ENCODE measurements at places on chromosomes 7 and 10.
A peak's percentile ranks its signal among the peaks of the same experiment; 100 is the strongest.

- no peak for DNase-seq
These were observed 142.3 kb upstream of the PCLO start for GRCh38 chr7:83305027-83305426.

DNA sequence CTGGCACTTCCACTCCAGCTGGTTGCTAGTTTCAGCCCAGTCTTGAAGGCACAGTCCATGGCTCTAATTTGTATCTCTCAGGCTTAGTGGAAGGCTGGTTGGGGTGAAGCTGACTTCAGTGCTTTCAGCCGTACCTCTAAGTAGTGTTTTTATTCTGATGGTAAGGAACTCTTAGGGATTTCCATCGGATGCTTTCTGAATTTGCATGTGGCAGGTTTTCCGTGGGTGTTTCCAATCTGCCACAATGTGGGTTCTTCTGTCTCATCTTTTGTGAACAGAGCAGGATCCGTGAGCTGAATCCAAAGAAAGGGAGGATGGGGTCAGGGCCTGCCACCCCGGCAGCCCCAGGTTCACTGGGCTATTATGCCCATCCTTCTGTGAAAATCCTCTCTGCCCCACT lies 607.9 kb upstream of the MKI67 start:
- DNase-seq, result no peak

DNA sequence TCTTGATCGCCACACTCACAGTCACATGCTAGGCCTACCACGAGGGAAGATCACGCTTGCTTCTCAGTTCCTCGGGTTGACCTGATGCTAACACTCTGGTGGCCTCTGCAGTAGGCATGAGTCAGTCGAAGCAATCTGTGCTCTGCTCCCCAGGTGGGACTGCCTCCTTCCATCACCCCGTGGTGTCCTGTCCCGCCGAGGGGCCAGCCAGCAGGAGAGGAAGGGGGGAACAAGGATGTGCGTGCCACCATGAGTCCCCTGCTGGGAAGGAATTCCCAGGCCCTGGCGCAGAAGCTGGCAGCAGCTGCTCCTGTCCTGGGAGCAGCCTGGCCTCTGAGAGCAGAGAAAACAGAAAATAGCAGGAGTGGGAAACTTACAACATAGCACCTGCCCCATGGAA lies 695.0 kb upstream of the NRP1 start:
- no peak for DNase-seq

GRCh38 chr10:102645388-102645740 lies 1.1 kb downstream of the TRIM8 start:
- no peak for DNase-seq

DNA sequence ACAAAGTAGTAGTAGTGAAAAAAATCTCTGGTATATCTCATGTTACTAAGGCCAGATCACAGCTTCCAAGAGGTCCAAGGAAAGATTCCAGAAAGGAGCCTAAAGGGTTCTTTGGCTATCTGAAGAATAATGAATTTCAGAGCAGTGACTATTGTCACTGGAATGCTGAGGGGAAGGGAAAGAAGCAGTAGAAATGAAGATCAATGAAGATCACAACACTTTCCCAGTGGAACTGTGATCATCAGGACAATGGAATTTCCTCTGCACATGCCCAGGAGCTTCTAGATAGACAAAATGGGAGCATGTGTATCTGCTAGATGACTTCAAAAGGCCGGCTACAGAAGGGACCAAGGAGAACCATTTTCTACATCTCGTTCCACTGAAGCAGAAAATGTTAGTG lies 219.5 kb upstream of the PHYHIPL start:
- no peak for DNase-seq

DNA sequence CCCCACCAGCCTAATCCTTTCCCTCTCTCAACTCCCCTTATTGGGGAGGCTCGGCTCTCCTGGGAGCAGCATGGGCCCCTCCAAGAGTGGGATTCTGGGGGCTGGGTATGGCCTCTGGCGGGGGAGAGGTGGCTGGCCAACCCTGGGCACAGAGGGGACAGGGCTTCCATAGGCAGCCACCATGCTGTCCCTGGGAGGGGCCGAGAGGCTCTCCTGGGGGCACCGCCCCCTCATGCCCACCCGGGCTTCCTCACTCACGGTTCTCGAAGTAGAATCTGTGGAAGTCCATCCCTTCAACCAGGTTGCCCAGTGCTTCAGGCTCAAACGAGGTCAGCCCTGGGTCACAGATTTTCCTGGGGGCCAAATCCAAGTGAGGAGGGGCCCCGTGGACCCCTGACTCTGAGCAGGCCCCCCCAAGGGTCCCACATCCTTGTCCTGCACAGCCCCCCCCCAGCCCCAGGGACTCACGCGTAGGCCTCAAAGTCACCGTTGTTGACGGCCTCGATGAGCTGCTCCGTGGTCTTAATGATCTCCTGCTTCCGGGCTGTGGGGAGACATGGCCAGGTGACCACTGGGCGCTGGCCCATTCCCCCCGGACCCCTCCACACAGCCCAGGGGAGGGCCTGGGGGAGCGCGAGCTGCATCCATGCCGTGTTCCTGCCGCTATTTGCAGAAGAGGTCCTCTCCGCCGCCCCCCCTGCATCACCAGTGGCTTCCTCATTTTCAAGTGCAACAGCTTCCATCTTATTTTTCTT lies 19.8 kb downstream of the YKT6 start:
- DNase-seq, result no peak

- no peak for DNase-seq
These were observed 142.6 kb downstream of the TWIST1 start for GRCh38 chr7:18974803-18975202.

GRCh38 chr7:2028733-2029132 lies 204.0 kb downstream of the MAD1L1 start:
- DNase-seq, result no peak

GRCh38 chr10:118816471-118817168 lies 61.9 kb upstream of the CACUL1 start:
- no peak for DNase-seq

- DNase-seq, result no peak
These were observed 2.5 kb upstream of the GPR146 start for GRCh38 chr7:1041551-1042491.

DNA sequence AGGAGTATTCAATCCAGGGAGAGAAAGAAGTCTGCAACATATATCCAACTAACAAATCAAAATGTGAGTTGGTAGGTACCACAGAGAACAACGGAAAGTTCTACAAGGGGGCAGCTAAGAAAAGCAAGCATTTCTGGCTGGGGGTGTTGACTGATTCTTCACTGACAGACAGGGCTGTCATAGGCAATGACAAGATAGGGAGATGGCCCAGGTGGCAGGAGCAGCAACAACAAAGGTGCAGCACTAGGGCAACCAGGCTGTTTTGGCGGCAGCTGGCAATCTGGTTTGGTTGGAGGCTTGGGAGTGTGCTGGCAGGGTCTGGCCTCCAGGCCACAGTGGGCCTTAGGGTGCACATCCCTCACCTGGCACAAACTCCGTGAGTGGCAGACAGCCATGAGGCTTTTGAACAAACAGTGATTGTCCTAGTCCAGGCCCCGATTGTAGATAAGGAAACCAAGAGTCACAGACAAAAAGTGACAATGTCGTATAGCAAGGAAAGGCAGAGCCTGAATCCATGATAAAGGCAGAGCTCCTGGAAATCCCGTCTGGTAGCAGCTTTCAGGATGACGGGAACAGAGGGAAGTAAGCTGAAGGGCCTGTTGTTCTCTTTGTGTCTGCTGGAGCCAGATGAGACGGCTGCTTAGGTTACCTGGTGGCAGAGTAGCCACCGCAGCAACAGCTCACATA lies 28.4 kb downstream of the DPCD start:
- no peak for DNase-seq

GRCh38 chr10:80453842-80454512 lies at the start of gene TSPAN14:
TSS of gene TSPAN14 (plus strand) at chr10:80454310. CDS start at chr10:80489234, 34,924 bp downstream.
- DNase-seq, result peak; percentile 65

- no peak for DNase-seq
These were observed 30.1 kb upstream of the CCL24 start for GRCh38 chr7:75843613-75844116.

Data from stimulated activated CD4-positive, alpha-beta T cell treated with anti-CD3 and anti-CD28 coated beads, Interleukin-4, amount 100 ng/mL, for 4 hours (primary cell).